Trophoblast cell (in vitro differentiated cells and primary cell): ENCODE measurements at places on chromosomes 13 and 19.

- H3K27me3 ChIP-seq = peaks cover 15% of the 10 kb centered on the region
- peaks cover 2% of the 10 kb centered on the region for H3K4me1 ChIP-seq
- DNase-seq = no peak
- no peak overlapping the region for H3K27ac ChIP-seq
Measured at GRCh38 chr19:55153652-55154264, 3.8 kb downstream of the TNNI3 start.

DNA sequence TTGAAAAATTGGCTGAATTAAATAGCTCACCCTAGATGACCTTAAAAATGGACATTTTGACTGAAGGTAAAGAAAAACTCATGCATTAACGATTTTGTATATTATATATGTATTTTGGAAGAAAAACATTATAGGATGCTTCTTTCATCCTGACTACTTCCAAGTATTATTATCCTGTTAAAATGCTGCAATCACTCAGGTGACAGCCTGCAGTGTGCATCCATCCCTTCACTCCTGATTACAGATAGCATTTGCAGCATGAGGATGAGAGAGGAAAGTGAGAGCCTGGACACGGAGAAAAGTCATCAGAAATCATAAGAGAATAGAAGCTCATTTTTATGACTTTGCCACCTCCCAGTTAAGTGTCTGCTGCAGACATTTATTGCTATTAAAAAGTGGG, 1055.6 kb downstream of the PCDH17 start:
- no peak for DNase-seq
- no peak overlapping the region for H3K27ac ChIP-seq
- no peaks in the 10 kb centered on the region for H3K4me1 ChIP-seq
- H3K36me3 ChIP-seq = no peaks in the 10 kb centered on the region
- no peak overlapping the region for H3K4me3 ChIP-seq

DNA sequence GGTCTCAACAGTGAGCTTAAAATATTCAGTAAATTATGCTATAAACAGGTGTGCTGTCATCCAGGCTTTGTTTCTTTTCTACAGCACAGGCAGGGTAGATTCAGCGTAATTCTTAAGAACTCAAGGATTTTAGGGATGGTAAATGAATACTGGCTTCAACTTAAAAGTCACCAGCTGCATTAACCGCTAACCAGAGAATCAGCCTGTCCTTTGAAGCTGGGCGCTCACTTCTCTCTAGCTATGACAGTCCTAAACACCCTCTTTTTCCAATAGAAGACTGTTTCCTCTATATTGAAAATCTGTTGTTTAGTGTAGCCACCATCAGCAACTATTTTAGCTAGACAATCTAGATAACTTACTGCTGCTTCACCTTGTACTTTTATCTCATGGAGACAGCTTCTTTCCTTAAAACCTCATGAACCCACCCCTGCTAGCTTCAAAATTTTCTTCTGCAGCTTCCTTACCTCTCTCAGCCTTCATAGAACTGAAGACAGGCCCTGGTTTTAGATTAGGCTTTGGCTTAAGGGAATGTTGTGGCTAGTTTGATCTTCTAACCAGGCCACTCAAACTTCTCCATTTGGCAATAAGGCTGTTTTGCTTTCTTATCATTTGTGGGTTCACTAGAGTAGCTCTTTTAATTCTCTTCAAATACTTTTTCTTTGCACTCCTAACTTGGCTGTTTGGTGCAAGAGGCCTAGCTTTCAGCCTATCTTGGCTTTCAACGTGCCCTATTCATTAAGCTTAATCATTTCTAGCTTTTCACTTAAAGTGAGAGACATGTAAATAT, 89.5 kb downstream of the USP12 start:
- no peak for DNase-seq
- no peaks in the 10 kb centered on the region for H3K27me3 ChIP-seq
- peaks cover 10% of the 10 kb centered on the region for H3K36me3 ChIP-seq
- no peak overlapping the region for H3K27ac ChIP-seq

DNA sequence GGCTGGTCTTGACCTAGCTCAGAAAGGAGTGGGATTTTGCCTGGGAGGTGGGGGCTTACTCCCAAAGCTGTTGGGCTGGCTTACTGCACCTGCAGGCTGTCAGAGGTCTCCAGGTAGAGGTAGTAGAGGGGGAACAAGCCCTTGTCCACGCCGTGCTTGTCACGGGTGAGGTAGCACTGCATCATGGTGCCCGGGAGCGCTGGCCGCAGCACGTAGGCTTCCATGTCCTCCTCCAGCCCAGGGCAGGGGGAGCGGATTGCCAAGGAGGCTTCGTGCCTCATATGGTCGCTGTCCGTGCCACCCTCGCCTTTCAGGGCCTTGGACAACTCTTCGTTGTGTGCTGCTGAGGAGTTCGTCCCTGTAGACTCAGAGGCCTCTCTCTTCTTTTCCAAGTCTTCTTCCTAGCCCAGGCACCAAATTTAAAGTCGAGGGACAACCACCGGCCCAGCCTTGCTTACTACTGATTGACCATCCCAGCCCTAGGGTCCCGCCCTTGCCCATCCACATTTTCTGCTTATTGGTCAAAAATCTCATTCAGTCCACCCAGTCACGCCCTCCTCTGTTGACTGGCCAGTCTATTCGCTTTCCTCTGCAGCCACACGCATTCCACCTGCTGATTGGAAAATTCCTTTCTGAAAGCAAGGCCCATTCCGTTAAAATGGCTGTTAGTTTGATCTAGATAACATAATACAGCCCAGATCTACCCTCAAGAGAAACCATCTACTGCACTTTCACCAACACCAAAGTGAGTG, 10.5 kb downstream of the TULP2 start:
- no peak for DNase-seq
- no peaks in the 10 kb centered on the region for H3K27me3 ChIP-seq
- no peak overlapping the region for H3K4me3 ChIP-seq
- H3K36me3 ChIP-seq = no peaks in the 10 kb centered on the region

- no peaks in the 10 kb centered on the region for H3K27me3 ChIP-seq
- H3K4me3 ChIP-seq = no peak overlapping the region
- peaks cover 13% of the 10 kb centered on the region for H3K36me3 ChIP-seq
- no peak for DNase-seq
Measured at GRCh38 chr13:112782429-112783010, 92.7 kb downstream of the ATP11A start.

GRCh38 chr13:37107456-37107855, 2.0 kb upstream of the CSNK1A1L start:
- peaks cover 2% of the 10 kb centered on the region for H3K4me1 ChIP-seq
- H3K36me3 ChIP-seq = no peaks in the 10 kb centered on the region
- no peak overlapping the region for H3K4me3 ChIP-seq
- no peak for DNase-seq
- no peaks in the 10 kb centered on the region for H3K27me3 ChIP-seq
- no peak overlapping the region for H3K27ac ChIP-seq

- DNase-seq = no peak
- no peaks in the 10 kb centered on the region for H3K36me3 ChIP-seq
- H3K4me3 ChIP-seq = no peak overlapping the region
- no peaks in the 10 kb centered on the region for H3K27me3 ChIP-seq
- no peaks in the 10 kb centered on the region for H3K4me1 ChIP-seq
Measured at GRCh38 chr13:108769213-108770070, 140.0 kb downstream of the MYO16 start.

GRCh38 chr13:80164462-80164861, 176.5 kb downstream of the SPRY2 start:
- DNase-seq = no peak
- no peak overlapping the region for H3K27ac ChIP-seq
- H3K27me3 ChIP-seq = no peaks in the 10 kb centered on the region
- no peaks in the 10 kb centered on the region for H3K4me1 ChIP-seq
- no peak overlapping the region for H3K4me3 ChIP-seq
- H3K36me3 ChIP-seq = no peaks in the 10 kb centered on the region
